ENCODE measurements at places on chromosomes 5 and 9. TPM values are rescaled to one million over a fixed set of nuclear protein-coding genes. Genes with fewer than 3 reads are reported as not detected.

Gene ARID3C
- 0.14 TPM for total RNA-seq

Gene MARVELD2
- total RNA-seq: 0.14 TPM

Gene SLC6A19
- not detected for total RNA-seq

Gene S100Z
- not detected for total RNA-seq

Gene BTNL3
- not detected for total RNA-seq

Gene SHISAL2B
- not detected for total RNA-seq

Gene ADGRV1
- total RNA-seq: 0.18 TPM

Gene TMEM267
- total RNA-seq: 15.4 TPM

Gene PCDHGA5
- total RNA-seq: 1.3 TPM

Gene MTMR12
- total RNA-seq: 9.8 TPM

Gene SH2D3C
- under 0.01 TPM for total RNA-seq

Gene PRXL2C
- 16.2 TPM for total RNA-seq

Gene ADAMTSL1
- total RNA-seq: 26.1 TPM

Gene ZBED3
- 0.28 TPM for total RNA-seq

Gene FAM81B
- not detected for total RNA-seq

Data from smooth muscle cell of bladder (primary cell).